ENCODE measurements at places on chromosomes 2 and 18. TPM values are rescaled to one million over a fixed set of nuclear protein-coding genes. Genes with fewer than 3 reads are reported as not detected.

NT5DC4 gene
- total RNA-seq: 2.1 TPM

FOXI3 gene
- not detected for total RNA-seq

CMPK2 gene
- 1.2 TPM for total RNA-seq

PLEK gene
- total RNA-seq: 138 TPM

DNA sequence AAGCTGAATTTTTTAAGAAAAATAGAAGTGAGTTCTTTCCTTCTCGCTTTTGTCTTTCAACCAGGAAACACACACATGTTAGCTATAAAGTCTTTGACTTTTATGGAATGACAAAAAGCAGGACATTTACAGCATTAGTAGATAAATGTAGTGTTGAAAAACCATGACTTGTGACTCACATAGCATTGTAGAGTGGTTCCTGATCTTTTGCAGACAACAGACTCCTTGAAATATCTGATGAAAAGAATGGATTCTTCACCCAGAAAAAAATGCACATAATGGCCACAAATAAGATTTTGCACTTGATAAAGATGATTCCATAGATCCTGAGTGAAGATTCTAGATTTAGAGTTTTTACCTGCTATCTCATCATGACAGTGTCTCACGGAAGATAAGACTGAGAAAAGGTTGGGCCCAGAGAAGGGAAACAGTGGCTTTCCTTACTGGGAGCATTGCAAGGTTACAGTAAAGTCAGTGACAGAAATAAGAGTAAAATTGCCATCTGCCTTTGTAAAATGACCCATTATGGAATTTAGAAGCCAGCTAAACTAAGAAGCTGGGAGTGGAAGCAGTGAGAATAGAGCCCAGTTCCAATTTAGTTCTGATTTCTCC is 14.0 kb downstream of the SMARCAL1 start:
- no peak for DNase-seq
- peaks cover 97% of the 10 kb centered on the region for H3K36me3 ChIP-seq
- no peak overlapping the region for H3K4me3 ChIP-seq
- H3K27ac ChIP-seq: no peak overlapping the region
- no peaks in the 10 kb centered on the region for H3K4me1 ChIP-seq

DNA sequence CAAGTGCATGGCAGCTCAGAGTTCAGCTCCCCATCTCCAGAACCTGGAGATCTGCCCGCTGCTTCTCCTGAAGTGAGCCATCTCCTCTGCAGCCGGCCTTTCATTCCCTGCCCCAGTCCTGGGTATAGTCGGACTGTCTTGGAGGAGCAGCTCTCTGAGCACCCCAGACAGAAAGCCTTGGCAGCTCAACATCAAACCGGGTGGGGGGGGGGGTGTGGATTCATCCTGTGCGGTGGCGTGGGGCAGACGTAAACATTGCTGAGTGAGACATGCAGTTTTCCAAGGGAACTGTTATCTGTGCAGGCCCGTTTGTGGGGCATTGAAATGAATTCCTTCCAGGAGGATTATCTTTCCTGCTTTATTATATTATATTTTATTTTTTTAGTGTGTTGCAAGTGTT is 125.9 kb upstream of the MYCN start:
- no peak for DNase-seq
- no peak overlapping the region for H3K4me3 ChIP-seq
- H3K27me3 ChIP-seq: peaks cover 40% of the 10 kb centered on the region
- H3K27ac ChIP-seq: no peak overlapping the region
- no peaks in the 10 kb centered on the region for H3K36me3 ChIP-seq

GRCh38 chr2:17162713-17163112 is 355.5 kb downstream of the RAD51AP2 start:
- H3K27ac ChIP-seq: no peak overlapping the region
- no peak overlapping the region for H3K4me3 ChIP-seq
- no peaks in the 10 kb centered on the region for H3K27me3 ChIP-seq
- no peak for DNase-seq

- H3K27me3 ChIP-seq: no peaks in the 10 kb centered on the region
- DNase-seq: no peak
Observed at GRCh38 chr2:174383796-174384195, 11.7 kb upstream of the SCRN3 start.

- H3K27me3 ChIP-seq: peaks cover 2% of the 10 kb centered on the region
- no peak overlapping the region for H3K27ac ChIP-seq
- DNase-seq: no peak
- no peak overlapping the region for H3K4me3 ChIP-seq
- H3K4me1 ChIP-seq: no peaks in the 10 kb centered on the region
Observed at GRCh38 chr2:179555691-179556283, 291.2 kb upstream of the SESTD1 start.

DNA sequence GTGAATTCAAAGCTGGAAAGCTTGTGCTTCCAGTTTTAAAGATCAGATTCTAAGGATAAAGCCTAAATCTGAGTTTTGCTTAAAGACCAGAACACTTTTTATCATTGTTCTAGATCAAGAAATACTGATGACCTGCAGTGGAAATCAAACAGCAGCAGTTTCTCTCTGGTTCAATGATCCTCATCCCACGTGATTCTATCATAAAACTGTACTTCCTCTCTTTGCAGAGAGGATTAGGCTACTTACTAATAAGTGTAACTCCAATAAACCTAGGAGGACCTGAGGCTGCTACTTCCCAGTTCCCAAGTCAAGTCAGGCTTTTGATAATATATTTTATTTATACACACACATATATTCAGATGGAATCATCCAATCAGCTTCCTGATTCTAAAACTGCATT is 81.9 kb downstream of the TCF4 start:
- no peak overlapping the region for H3K4me3 ChIP-seq
- DNase-seq: no peak
- no peaks in the 10 kb centered on the region for H3K36me3 ChIP-seq

DNA sequence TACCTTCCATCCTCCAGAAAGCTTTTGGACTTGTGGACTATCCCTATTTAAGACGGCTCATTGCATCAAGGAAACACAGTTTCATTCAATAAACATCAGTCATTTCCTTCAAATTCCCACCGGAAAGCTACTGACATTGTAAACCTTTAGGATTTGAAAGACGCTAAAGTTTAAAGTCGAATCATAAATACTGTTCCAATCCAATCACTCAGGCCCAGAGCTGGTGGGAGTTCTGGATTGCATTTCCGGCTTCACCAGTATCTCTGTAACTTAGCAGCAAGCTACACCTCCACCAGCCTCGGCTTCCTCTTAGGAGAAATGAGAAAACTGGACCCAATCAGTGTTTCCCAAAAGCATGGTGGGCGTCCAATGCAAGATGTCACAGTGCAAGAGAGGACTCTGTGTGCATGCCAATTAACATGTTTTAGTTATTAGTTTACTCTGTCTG is 1.6 kb downstream of the WDFY1 start:
- peaks cover 27% of the 10 kb centered on the region for H3K36me3 ChIP-seq
- DNase-seq: no peak
- peak overlapping the region; percentile 88 for H3K27ac ChIP-seq

DNA sequence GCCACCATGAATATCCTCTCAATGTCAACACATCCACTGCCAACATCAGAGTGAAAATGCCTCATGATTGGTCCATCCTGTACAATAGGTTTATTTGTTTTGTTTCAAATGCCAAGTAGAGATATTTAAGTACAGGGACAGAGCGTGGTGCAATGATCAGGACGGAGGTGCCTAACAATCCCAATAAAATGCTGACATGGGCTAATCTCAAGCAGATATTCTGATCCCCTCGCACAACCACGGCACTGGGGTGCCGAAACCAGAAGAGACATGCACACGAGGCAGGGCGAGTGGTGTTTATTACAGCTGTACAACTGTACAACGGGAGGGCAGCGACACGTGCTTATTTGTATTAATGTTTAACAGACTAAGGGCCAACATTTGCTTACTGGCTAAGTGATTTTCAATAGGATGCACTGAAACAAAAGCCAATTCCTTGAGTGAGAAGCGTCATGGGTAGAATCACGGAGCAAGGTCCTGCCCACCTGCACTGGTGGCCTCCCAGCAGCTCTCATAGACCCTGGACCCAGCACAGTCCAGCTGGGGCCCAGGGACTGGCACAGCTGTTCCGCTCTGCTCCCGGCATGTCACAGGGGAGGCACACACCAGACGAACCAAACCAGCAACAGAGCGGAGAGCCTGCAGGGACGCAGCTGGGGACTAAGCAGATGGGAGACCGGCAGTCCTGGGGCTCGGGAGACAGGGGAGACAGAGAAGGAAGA is 101.4 kb downstream of the HDAC4 start:
- H3K4me3 ChIP-seq: no peak overlapping the region
- peak; percentile 12 for DNase-seq
- no peak overlapping the region for H3K27ac ChIP-seq
- H3K27me3 ChIP-seq: no peaks in the 10 kb centered on the region
- H3K4me1 ChIP-seq: peaks cover 58% of the 10 kb centered on the region
- no peaks in the 10 kb centered on the region for H3K36me3 ChIP-seq

- H3K4me1 ChIP-seq: no peaks in the 10 kb centered on the region
- DNase-seq: no peak
- no peaks in the 10 kb centered on the region for H3K27me3 ChIP-seq
- H3K27ac ChIP-seq: no peak overlapping the region
Observed at GRCh38 chr18:39749154-39749553, 2183.6 kb upstream of the CELF4 start.

- no peak overlapping the region for H3K4me3 ChIP-seq
- peaks cover 2% of the 10 kb centered on the region for H3K27me3 ChIP-seq
- H3K36me3 ChIP-seq: no peaks in the 10 kb centered on the region
- H3K4me1 ChIP-seq: peaks cover 11% of the 10 kb centered on the region
- DNase-seq: no peak
- H3K27ac ChIP-seq: no peak overlapping the region
Observed at GRCh38 chr2:208370881-208371633, 35.5 kb upstream of the PTH2R start.

GRCh38 chr2:105454801-105455485 is 56.1 kb upstream of the FHL2 start:
- DNase-seq: no peak
- H3K27me3 ChIP-seq: peaks cover 11% of the 10 kb centered on the region
- no peak overlapping the region for H3K27ac ChIP-seq
- no peaks in the 10 kb centered on the region for H3K36me3 ChIP-seq
- no peaks in the 10 kb centered on the region for H3K4me1 ChIP-seq

GRCh38 chr2:49129034-49129433 is 25.3 kb downstream of the FSHR start:
- H3K4me1 ChIP-seq: no peaks in the 10 kb centered on the region
- no peaks in the 10 kb centered on the region for H3K36me3 ChIP-seq
- no peak overlapping the region for H3K27ac ChIP-seq
- no peak for DNase-seq
- H3K4me3 ChIP-seq: no peak overlapping the region

DNA sequence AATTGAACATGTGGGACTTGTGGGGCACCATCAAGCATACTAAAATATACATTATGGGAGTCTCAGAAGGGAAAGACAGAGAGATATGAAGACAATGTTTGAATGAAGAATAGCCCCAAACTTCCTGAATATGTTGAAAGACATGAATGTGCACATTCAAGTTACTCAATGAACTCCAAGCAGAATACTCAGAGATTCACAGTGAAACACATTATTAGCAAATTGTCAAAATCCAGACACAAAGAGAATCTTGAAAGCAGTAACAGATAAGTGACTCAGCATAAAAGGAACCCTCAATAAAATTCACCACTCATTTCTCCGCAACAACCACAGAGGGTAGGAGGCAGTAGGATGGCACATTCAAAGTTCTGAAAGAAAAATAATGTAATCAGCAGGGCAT is 8.8 kb downstream of the C2orf92 start:
- H3K36me3 ChIP-seq: no peaks in the 10 kb centered on the region
- DNase-seq: no peak
- H3K4me3 ChIP-seq: no peak overlapping the region

DNA sequence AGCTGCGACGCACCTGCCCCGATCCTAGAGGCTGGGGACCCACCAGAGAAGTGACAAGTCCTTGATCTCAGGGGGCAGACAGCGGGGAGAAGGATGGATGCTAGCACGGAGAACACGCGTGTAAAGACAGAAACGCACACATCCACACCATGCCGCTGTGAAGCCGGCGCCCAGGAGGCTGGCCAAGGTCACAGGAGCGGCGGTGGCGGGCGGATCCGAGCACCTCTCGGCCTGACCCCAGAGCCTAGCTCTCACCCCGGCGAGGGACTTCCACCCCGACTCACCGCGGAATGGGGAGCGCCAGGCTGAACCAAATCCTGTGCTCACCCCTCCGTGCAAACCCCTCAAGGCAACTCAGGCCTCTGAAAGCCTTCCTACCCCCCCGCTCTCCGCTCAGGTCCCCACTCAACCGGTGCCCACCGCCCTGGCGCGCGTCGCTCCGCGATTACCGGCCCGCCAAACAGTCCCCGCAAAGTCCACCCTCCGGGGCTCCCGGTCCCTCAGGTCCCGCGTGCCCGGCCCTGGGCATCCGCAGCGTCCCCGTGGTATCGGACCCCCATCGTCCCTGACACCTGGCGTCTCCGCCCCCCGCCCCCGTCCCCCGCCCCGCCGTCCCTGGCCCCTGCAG is 460 bp upstream of the LRRFIP1 start:
- peaks cover 24% of the 10 kb centered on the region for H3K4me1 ChIP-seq
- H3K27me3 ChIP-seq: peaks cover 28% of the 10 kb centered on the region
- no peak for DNase-seq
- peaks cover 2% of the 10 kb centered on the region for H3K36me3 ChIP-seq
- H3K27ac ChIP-seq: no peak overlapping the region

DNA sequence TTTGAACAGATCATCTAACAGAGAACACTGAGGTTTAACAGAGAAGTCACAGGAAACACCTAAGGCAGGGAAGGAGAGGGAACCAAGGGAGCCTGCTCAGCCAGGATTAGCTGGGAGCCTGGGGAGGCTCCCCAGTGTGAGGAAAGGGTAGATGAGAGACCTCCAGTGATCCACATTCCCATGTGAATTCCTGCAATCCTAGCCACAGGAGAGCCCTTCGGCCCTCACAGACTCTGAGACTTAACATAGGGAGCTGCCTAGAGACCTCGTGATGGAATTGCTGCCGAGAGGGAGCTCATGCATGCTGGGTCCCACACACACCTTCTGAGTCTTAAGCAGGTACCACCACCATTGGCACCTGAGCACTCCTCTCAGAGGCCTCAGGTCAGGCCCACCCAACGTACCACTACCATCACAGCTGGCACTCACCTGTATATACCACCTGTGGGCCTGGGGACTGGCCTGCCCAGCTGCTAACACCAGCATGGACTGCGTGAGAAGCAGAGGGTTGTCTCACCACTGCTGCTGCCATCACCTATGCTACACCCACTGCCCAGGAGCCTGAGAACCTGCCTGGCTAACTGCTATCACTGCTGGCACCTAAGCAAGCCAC is 225.9 kb upstream of the RASGRP3 start:
- no peaks in the 10 kb centered on the region for H3K4me1 ChIP-seq
- no peak overlapping the region for H3K4me3 ChIP-seq
- no peaks in the 10 kb centered on the region for H3K27me3 ChIP-seq
- no peak overlapping the region for H3K27ac ChIP-seq
- DNase-seq: no peak

DNA sequence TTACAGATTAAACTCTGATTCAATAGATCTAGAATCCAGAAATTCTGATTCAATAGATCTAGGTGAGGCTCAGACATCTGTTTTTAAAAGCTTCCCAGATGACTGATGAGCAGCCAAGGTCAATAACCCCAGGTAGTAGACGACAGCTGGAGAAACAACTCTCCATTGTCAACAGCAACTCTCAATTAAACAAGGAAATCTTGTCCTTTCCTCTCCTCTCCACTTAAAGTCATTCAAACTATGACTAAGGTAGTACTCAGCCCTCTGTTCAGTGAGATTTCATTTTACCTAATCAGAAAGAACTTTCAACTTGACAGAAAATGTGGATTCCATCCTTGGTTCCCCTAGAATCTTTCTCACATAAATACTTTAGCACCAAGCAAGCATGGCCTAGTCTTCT is 94.6 kb upstream of the SCG2 start:
- no peak for DNase-seq
- no peak overlapping the region for H3K27ac ChIP-seq
- H3K4me1 ChIP-seq: peaks cover 5% of the 10 kb centered on the region

GRCh38 chr2:25178976-25179375 is 10.6 kb upstream of the POMC start:
- H3K27me3 ChIP-seq: peaks cover 13% of the 10 kb centered on the region
- DNase-seq: no peak
- H3K4me1 ChIP-seq: no peaks in the 10 kb centered on the region
- H3K27ac ChIP-seq: no peak overlapping the region
- no peak overlapping the region for H3K4me3 ChIP-seq
- H3K36me3 ChIP-seq: no peaks in the 10 kb centered on the region

All from activated B cell treated with CpG ODN at 0.5 μM for 24 hours (primary cell).